ENCODE measurements at places on chromosomes 3 and 15.

GRCh38 chr3:141796889-141797781, 33.9 kb downstream of the GRK7 start:
- peak; percentile 22 for DNase-seq

DNA sequence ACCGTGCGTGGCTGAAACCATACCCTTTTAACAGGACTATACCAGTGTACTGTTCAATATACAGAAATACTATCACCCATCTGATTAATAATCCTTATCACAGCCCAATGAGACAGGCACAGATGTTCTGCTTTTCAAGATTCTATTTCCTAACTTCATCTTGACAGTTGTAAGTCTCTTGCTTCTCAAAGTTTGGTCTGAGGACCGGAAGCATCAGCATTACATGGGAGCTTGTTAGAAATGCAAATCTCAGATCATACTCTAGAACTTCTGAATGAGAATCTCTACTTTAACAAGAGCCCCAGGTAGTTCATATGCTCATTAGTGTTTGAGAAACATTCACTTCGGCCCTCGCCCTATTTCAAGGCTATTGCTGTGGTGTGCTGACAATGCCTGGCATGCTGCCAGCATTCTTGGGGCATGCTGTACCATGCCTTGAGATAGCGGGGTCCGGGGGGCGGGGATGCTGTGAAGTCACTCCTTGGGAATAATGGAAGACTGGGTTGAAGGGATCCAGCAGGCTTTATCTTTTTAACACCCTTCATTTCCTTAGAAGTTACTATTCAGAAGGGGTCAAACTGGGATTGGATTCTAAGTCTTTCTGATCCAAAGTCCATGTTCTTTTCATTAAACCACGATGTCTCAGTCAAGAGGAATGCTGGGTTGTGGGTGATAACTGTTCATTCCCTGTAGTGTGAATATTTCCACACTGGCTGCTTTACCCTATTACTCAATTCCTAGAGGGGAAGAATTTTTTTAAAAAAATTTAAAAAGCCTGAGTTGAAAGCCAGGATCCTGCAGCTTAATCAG, 194.7 kb downstream of the LPP start:
- no peak for DNase-seq

DNA sequence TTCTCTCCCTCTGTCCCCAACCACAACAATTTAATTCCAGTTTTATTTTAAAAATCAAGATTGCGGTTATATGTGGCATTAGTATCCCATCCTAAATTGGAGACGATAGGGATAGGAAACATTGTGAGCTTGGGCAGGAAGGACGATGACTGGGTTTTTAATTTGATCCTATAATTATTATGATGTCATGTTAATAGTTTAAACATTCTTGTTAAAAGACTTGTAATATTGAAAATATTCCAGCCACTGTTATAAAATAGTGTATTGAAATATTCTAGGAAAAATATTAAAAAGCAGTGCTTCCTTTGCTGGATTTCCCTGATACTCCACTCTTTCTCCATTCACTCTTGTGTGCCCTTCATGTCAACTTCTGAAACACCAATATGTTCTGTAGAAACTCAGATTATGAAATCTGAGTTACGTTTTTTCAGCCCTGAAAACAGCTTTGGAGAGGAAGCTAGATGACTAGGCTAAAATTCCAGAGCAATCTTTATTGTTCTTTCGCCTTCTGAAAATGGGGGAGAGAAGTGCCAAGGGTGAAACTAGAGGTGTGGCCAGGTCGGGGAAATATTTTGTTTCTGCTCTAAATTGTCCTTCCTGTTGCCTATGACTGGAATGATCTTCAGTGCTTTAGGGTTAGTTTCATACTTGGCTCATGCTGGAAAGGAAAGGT, 46.1 kb upstream of the MAP3K13 start:
- no peak for DNase-seq

GRCh38 chr3:63979093-63979885, 44.0 kb downstream of the PSMD6 start:
- DNase-seq: no peak

DNA sequence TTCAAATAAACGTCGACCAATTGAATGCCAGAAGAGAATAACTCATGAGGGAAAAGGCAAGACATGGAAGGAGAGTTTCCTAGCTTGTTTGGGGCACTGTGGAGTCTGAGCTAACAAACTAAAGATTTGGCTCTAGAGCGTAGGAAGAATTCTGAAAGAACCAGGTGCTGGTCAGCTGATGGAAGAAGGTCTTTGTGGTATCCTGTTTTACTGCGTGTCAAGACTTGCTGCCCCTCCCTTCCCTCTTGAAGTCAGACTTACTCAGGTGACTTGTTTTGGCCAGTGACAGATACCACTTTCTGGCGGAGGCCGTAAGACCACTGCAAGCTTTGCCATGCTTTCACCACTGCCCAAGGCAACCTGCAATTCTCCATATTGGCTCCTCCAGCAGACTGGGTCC, 673 bp upstream of the HCLS1 start:
- no peak for DNase-seq

GRCh38 chr3:110343376-110343775, 728.2 kb upstream of the NECTIN3 start:
- no peak for DNase-seq

- no peak for DNase-seq
Observed at GRCh38 chr15:27418726-27419125, 447.7 kb downstream of the GABRG3 start.

- no peak for DNase-seq
Observed at GRCh38 chr15:40425681-40426080, 15.1 kb upstream of the BAHD1 start.

- no peak for DNase-seq
Observed at GRCh38 chr3:45724911-45725310, 35.7 kb downstream of the SACM1L start.

DNA sequence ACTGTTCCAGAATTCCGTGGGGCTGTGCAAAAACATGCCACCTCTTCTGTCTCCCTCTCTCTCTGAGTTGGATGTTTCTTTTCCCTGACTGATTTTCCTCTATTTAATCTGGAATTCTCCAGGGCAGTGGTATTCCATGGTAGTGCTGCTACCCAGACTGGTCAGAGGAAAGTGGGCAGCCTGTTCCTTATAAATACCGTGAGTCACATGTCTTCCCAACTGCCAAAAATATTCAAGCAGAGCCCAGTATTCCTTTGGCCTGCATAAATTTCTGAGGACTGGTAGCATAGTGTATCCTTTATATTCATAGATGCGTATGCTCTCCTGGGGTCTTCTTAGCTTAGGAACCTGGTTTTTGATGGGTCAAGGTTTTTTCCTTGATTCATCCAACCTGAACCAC, 40.9 kb downstream of the CEMIP start:
- DNase-seq: no peak

GRCh38 chr3:146746190-146746589, 141.0 kb upstream of the PLSCR5 start:
- DNase-seq: no peak

- no peak for DNase-seq
Observed at GRCh38 chr3:55678546-55679216, 191.6 kb upstream of the WNT5A start.

DNA sequence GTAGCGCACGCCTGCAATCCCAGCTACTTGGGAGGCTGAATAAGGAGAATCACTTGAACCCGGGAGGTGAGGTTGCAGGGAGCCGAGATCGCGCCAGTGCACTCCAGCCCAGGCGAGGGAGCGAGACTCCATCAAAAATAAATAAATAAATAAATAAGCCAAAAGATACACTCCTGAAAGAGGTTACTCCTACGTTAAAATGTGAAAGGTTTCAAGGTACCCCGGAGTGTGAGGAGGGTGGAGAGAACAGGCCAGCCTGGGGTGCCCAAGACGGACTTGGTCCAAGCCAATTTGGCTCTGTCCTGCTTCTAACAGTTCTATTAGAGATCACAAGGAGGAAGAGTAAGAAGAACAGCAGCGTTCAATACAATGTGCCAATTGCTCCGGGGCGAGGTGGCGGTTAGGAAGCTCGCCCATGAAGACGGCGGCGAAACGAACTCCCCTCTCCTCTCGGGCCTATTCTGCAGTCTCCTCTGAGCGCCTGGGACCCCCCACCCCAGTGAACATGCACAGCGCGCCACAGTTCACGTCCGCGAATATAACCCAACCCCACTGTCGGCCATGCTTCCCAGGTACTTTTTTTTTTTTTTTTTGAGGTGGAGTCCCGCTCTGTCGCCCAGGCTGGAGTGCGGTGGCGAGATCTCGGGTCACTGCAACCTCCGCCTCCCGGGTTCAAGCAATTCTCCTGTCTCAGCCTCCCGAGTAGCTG, 942 bp downstream of the ELP6 start:
- DNase-seq: no peak

- DNase-seq: no peak
Observed at GRCh38 chr3:19074257-19074900, 73.9 kb upstream of the KCNH8 start.

- DNase-seq: no peak
Observed at GRCh38 chr3:30943206-30943605, 48.7 kb upstream of the GADL1 start.

DNA sequence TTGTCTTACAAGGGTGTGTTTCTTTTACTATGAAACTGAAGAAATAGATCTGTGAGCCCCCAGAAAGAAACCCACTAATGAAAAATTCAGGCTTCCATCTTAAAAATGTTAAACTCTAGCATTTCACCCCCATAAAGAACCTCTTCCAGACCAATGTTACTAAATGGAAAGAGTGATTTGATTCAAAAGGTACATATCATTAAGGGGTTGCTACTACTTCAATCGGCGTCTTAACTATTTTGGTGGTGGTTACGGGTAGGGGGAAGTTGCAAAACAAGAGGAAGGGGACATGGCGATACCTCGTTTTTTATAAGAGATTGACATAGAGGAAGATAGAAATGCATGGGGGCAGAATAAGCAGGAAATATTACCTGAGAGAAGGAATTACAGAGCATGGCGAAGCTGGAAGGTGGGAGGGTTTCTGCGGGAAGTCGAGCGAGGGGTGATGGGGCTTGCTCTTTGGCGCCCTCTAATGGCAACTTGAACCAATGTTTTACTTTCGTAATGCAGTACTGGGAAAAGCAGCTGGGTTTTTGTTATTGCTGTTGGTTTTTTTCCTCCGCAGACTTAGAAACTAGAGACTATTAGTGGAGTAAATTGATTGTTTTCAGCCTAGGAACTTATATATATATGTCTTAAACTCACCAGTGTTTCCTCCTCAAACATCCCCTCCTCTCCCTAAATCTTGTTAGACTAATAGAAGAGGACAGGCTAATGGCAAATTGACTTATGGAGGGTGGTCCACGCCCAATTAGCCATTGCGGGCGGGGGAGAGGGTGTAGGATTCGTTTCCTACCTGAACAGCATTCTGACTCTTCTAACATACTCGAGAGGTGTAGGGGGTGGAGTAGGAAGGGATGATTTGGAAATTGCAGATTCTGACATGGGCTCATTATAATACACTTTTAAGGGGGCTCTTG, 11.3 kb upstream of the SOX2 start:
- no peak for DNase-seq

GRCh38 chr15:42239528-42240182, 31.6 kb upstream of the VPS39 start:
- DNase-seq: no peak

GRCh38 chr3:188152660-188153436, 1.1 kb upstream of the LPP start:
- no peak for DNase-seq

DNA sequence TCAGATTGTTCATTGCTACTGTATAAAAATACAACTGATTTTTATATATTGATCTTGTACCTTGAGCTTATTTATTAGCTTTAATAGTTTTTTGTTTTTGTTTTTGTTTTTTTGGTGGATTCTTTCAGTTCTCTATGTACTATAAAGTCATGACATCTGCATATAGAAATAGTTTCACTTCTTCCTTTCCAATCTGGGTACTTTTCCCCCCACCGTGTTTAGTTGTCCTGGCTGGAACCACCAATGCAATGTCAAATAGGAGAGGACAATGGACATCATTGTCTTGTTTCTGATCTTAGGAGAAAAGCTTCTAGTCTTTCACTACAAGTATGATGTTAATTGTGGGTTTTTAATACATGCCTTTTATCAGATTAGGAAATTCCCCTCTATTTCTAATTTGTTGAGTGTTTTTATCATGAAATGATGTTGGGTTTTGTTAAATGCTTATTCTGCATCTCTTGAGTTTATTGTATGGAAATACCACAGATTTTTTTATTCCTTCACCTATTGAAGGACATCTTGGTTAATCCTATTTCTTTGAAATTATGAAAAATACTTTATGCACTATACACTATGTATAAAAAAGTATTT, 2.8 kb upstream of the XCR1 start:
- DNase-seq: no peak

- DNase-seq: no peak
Observed at GRCh38 chr3:182438398-182438797, 354.9 kb upstream of the ATP11B start.

GRCh38 chr3:98613616-98614015, 20.2 kb upstream of the CPOX start:
- no peak for DNase-seq

DNA sequence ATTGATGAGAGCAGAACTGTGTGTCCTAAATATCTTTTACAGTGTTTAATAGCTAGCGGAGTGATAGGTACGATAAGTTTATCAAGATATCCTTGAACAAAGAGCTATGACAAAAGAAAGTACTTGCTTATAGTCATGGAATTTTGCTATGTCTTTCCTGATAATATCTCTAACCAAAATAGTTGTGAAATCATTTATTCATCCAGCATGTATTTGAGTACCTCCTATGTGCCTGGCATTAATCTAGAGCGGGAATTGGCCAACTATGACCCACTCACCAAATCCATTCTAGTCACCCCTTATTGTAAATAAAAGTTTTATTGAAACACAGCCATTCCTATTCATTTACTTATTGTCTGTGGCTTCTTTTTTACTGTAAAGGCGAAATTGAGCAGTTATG, 46.6 kb downstream of the ZFAND6 start:
- DNase-seq: no peak

GRCh38 chr3:166706094-166706493, 674.0 kb downstream of the ZBBX start:
- no peak for DNase-seq

GRCh38 chr3:181278468-181279238, 289.1 kb upstream of the DNAJC19 start:
- no peak for DNase-seq

- DNase-seq: no peak
Observed at GRCh38 chr3:42605546-42606173, 5.2 kb downstream of the NKTR start.

- DNase-seq: peak; percentile 9
Observed at GRCh38 chr3:11624161-11624560, 19.6 kb downstream of the VGLL4 start.

GRCh38 chr3:176262071-176262470, 935.2 kb downstream of the TBL1XR1 start:
- DNase-seq: no peak

- no peak for DNase-seq
Observed at GRCh38 chr3:21138085-21138484, 612.9 kb downstream of the ZNF385D start.

DNA sequence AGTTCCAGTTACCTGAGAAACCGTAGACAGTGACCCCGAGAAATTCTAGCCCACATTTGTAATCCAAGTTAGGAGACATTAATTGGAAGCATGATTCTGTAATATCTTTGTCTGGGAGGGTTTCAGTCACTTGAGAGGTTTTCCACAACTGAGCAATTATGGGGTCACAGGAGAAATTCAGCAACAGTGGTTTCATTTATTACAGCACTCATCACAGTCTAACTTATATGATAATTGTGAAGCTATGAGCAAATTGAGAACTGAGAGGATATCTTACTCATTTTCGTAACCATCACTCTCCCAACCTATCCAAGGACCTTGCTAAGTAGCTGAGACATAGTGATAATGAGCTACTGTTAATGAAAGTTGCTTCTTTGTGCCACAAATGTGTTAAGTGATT, 328.5 kb upstream of the PPP2R3A start:
- DNase-seq: no peak

- no peak for DNase-seq
Observed at GRCh38 chr3:169886671-169887070, 16.9 kb upstream of the LRRC31 start.

All from stimulated activated CD4-positive, alpha-beta T cell treated with anti-CD3 and anti-CD28 coated beads, TNF-alpha, amount 100 ng/mL, for 1 hour (primary cell).